Anterior cingulate cortex (tissue), 58 donors: ENCODE measurements at places on chromosomes 3 and 15.

- DNase-seq, result no peak
These were observed 101.4 kb downstream of the TNIK start for GRCh38 chr3:171358881-171359198.

DNA sequence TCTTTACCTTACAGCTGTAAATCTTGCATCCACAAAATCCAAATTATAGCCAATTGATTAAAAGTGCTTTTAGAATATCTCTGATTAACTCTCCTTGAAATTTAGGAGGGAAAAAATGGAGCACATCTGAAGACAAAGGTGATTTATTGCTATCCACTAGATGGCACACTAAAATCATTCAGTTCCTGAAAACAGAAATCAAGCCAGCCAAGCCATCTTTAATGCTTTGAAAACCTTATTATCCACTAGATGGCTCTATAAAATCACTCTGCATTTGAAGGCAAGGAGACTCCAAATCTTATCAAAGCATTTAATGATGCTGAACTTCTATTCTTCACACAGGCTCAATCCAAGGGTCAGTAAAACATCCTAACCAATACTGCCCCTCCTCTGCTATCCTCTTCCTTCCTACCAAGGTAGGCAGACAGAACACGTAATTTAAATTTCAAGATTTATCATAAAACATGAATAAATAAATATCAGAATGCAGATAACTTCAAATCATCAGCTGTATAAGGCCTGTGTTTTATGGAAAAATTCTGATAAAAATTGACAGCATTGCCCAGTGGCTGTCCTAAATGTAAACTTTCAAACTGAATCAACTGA lies 48.4 kb downstream of the GOLIM4 start:
- no peak for DNase-seq

DNA sequence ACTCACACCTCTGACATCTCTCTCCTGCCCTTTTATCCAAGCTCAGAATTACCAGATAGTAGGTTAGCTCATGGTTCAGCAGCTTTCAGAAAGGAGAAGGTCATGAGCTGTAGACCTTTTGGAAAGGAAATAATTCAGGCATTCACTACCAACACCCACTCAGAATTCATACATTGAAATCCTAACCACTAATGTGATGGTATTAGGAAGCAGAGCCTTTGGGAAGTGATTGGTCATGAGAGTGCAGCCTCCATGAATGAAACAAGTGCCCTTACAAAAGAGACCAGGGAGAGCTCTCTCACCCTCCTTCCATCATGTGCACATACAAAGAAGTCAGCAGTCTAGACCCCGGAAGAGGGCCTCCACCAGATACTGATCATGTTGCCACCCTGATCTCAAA lies 315.8 kb upstream of the CCDC54 start:
- DNase-seq, result no peak

- no peak for DNase-seq
These were observed 347.7 kb upstream of the ARPP21 start for GRCh38 chr3:35291471-35292236.

- no peak for DNase-seq
These were observed 403.0 kb upstream of the ONECUT1 start for GRCh38 chr15:53193149-53193548.
